ENCODE measurements at places on chromosomes 5 and 9.

GRCh38 chr9:113580954-113581311, 117.4 kb downstream of the RGS3 start:
- DNase-seq: no peak

DNA sequence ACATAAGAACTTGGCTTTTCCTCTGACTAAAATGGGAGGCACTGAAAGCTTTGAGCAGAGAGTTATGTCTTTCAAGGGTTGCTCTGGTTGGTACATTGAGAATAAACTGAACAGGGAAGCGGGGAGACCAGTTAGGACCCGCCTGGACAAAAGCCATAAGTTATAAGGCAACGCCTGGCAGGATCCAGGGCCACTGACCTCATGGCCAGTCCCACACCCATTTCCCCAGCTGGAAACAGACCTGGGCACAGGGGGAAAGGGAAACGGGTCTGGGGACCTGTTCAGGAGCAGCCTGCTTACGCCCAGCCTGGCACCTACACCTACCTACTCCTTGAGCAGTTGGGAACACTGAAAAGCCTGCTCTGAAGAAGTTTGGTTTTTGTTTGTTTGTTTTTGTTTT, 1.3 kb downstream of the SPINK4 start:
- DNase-seq: no peak

DNA sequence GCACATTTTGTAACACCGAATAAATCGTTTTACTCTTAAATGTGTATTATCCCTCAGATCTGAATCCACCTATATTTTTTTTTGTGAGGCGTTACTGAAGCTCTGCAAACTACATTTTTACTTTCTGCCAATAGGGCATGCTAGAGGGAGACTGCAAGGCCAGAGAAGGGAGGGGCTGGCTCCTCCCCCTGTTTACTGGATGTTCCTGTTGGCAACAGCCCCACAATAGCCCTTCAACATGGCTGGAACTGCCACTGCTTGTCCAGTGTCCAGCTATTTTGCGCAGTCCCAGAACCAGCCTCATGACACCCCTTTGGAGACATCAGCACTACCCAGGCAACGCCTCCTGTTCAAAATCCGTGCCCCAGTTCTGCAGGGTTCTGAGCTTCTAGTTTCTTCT, 85.4 kb upstream of the MIER3 start:
- DNase-seq: no peak

- DNase-seq: no peak
These were observed 368.0 kb upstream of the GRIN3A start for GRCh38 chr9:102106439-102106838.

- DNase-seq: no peak
These were observed 74.4 kb upstream of the ATP10B start for GRCh38 chr5:160926428-160926827.

GRCh38 chr5:131794586-131794985, 2.2 kb downstream of the FNIP1 start:
- no peak for DNase-seq

GRCh38 chr5:120088836-120089235, 375.3 kb upstream of the PRR16 start:
- no peak for DNase-seq

GRCh38 chr5:8329773-8330172, 460.8 kb downstream of the MTRR start:
- no peak for DNase-seq

DNA sequence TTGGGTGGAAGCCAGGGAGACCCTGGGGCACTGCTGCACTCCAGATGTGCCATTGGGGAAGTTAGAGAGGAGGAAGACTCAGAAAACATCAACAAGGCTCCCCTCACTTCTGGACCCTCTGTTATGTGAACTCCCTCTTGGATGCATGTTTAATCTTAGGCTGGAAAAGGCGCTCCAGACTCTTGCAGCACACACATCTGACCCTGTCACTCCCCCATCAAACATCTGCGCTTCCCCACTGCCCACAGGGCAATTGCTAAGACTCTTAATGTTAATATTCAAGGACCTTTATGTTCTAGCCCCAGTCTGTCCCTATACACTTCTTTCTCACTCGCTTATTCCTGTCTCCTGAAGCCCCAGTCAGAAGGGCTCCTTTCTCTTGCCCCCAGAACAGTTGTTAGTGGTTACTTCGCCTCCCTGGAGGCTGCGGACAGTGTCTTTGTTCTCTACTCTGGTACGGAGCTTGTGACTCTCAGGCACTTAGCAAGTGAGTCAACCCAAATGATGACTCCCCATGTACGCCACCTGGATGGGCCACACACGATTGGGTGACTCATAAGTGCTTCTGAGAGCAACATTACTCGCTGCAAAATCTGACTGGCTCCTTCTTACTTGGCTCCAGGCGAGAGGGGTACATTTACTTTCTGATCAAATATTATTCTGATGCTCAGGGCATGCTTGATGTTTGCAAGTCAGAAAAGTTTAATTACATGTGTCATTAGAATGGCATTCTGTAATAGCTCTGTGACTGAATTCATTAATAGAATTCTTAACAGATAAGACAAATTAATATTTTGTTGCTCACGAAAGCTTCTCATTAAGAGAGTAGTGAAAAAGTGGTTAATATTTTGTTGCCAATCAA, 193.6 kb downstream of the HSPA4 start:
- DNase-seq: no peak

DNA sequence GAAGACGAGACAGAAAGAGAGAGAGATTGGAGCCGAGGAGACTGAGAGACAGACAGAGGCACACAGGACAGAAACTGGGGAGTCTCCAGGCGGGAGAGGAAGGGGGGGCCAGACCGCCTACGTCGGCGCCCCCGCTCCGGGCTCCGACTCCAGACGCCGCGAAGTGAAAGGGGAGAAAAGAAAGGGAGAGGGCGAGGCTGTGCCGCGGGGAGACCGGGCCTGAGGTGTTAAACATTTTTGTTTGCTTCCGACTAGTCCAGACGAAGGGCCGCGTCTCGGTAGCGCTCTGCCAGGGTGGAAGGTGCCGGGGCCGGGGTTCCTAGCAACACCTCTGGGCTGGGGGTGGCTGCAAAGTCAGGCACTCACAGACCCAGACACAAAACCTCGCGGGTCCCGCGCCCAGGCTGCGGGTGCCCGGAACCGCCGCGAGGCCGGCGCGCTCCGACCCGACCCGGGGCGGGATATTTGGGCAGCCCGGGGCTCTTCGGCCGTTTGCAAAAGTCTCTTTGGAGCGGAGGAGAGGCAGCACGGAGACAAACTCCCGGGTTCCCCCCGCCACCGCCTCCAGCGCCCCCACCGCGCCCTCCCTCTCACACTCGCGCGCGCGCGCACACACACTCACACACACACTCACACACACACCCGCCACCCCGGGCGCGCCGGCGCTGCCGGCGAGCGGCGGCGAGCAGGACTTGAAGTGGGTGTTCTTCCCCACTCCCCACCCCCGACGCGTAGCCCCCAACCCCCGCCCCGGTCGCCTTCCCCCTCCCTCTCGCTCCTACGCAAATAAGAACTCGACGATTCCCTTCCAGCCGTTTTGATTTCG, 626 bp upstream of the FST start:
- DNase-seq: no peak

- no peak for DNase-seq
These were observed 122.0 kb downstream of the DRD1 start for GRCh38 chr5:175321927-175322532.

DNA sequence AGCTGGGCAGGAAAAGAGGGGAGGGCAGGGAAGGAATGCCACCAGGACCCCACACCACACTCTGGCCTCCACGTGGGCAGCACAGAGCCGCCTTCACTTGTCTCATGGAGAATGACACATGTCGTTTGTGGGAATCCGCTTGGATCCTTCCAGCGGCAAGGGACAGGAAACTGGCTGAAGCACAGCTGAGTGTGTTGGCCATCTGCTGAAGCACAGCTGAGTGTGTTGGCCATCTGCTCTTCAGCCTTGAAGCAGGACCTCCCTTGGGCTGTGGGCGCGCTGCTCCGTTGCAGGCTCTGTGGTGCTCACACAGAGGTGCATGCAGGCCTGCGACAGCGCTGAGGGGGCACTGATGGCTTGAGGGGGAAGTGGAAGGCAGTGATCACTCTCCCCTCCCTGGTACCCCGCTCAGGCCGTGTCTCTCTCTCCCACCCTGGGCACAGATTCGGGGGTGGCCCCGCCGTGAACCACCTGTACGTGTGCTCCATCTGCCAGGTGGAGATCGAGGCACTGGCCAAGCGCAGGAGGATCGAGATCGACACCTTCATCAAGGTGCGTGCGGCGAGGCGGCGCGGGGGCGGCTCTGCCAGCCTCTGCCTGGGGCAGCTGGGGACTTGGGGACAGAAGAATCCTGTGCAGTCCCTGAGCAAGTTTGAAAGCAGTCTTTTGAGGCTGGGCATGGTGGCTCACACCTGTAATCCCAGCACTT, 40.6 kb downstream of the USP20 start:
- no peak for DNase-seq

- no peak for DNase-seq
These were observed 109.8 kb downstream of the KIAA0825 start for GRCh38 chr5:94508461-94509148.

GRCh38 chr5:178366998-178367735, 134.6 kb upstream of the PHYKPL start:
- no peak for DNase-seq

DNA sequence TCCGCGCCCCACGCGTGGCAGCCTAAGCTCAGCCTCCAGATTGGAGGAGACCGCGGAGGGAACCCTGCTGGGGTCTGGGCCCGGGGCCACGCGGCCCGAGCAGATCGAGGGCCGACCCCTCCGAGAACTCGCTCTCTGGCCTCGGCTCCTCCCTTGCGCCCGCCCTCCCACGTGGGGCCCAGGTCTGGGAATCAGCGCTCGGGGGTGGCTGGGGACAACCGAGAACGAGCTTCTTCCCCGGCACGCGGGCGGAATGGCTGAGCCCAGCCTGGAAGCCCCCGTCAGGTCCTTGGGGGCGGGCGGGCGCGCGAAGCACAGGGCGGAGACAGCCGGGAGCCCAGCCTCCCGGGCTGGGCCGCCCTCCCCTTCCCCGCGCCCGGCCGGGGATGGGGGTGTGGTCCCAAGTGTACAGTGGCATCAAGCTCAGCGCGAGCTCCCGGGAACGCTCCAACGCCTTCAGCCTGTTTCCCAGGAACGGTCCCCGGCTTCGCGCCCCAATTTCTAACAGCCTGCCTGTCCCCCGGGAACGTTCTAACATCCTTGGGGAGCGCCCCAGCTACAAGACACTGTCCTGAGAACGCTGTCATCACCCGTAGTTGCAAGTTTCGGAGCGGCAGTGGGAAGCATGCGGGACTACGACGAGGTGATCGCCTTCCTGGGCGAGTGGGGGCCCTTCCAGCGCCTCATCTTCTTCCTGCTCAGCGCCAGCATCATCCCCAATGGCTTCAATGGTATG, at the start of gene SLC22A4:
TSS of gene SLC22A4 (plus strand) at position 403 of the 736 bp plus-strand sequence. CDS start at position 626, 223 bp downstream.
- no peak for DNase-seq

GRCh38 chr9:106077731-106078130, 383.4 kb downstream of the TMEM38B start:
- no peak for DNase-seq

DNA sequence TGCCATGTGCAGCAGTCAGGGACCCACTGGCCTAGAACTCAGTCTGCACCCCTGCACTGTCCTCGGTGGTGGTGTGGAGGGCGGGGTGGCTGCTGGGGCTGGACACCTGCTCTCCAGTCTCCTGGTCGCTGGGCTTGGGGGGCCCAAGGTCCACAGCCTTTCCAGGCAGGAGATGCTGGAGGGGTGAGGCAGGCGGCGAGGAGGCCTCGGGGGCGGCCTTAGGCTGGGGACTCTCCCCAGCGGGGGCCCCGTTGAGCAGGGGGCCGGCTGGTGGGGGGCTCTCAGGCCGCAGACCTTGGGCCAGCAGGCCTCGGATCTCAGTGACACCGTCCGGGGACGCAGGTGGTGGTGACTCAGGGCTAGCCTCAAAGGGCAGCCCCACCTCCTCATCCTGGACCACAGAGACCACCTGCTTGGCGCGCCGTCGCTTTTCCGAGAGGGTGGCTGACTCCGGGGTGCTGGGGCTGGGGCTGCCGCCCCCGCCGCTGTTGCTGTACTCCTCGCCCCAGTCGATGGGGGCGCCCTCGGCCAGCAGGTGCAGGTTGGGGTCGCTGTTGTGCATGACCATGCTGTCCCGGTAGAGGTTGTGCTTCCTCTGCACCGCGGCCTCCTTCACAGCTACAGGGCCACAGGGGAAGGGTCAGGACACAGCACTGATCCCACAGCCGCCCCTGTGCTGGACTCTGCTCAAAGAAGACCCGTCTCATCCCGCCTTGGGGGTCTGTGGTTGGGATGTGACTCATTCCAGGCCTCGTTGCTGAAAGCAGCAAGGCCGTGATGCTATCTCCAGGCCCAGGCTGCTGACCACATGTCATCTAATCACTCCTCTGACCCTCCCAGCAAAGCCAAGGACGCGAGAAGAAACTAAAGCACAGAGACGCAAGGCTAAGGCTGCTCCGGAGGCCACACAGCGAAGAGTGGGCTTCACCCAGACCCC, 55.8 kb downstream of the LRSAM1 start:
- DNase-seq: no peak

GRCh38 chr5:169832845-169833244, 147.4 kb downstream of the INSYN2B start:
- DNase-seq: no peak

DNA sequence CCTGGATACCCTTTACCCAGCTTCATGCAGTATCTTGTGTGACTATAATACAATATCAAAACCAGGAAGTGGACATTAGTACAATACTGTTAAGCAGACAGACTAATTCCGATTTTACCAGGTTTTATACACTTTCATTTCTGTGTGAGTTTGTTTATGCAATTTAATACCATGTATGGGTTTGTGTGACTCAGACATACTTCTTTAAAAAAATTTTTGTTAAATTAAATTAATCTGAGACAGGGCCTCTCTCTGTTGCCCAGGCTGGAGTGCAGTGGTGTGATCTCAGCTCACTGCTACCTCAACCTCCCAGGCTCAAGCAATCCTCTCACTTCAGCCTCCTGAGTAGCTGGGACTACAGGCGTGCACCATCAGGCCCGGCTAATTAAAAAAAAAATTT, 156.8 kb downstream of the GAPVD1 start:
- DNase-seq: no peak

GRCh38 chr5:4020400-4020799, 424.8 kb downstream of the IRX1 start:
- DNase-seq: no peak

- DNase-seq: no peak
These were observed 646 bp downstream of the SWI5 start for GRCh38 chr9:128276574-128277270.

DNA sequence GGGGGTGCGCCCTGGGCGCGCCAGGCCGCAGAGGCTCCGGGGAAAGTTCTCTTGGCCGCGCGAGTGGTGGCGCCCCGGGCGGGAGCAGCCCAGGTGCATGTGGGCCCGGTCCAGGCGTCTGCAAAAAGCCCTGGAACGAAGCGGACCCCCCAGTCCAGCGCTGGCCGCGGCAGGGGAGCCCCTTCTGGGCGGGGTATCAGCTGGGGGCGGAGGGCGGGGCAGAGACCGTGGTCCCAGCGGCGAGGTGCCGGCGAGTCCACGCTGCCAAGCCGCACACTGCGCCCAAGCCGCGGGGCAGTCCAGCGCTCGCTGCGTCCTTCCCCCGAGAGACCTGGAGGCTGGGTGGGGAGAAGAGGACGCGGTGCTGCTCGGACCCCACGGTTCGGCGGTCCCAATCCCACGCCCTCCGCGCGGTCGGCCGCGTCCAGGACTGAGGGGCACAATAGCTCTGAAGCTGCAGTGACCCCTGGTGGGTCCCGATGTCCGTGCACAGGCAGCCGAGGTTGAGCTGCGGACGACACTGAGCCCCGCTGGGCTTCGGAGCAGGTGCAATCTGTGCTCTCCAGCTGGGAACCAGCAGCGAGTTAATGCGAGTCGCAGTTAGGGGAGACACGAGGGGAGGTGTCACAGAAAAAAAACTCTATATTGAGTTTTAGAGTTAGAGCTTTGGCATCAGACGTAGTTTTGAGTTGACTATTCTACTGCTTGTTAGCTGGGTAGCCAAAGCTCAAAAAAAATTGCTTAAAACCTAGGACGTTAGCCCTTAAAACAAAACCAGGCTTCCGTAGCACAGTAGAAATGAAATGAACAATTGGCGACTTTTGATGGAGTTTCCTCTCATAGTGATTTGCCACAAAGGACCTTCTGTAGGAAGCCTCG, 1.1 kb upstream of the EPB41L4A start:
- no peak for DNase-seq
